ENCODE measurements at places on chromosomes 3 and 15.
A peak's percentile ranks its signal among the peaks of the same experiment; 100 is the strongest.

- DNase-seq, result no peak
These were observed 77.1 kb downstream of the SEMA6D start for GRCh38 chr15:47794252-47794914.

- DNase-seq, result peak; percentile 81
These were observed 3.9 kb upstream of the DNASE1L3 start for GRCh38 chr3:58214484-58215316.

GRCh38 chr3:177466074-177466473 is 268.8 kb upstream of the TBL1XR1 start:
- no peak for DNase-seq

- no peak for DNase-seq
These were observed 299 bp downstream of the TYRO3 start for GRCh38 chr15:41559239-41559782.

DNA sequence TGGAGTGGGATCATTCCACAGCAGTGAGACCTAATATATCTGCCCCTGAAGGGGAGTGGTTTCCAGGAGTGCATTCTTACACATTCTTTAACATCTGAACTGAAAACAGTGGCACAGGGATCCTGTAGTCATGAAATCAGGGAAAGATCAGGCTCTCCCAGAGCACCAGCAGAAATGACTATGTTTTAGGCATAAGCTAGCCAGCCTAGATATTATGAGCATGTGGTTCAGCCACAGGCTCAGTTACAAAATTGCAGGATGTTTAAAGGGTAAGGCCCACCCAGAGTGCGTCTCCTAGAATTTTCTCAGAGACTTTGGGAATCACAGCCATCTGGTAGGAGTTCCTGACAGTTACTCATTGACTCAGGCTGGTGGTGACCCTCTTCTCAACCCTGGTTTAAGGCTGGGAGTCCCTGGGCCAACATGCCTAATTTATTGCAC is 20.9 kb downstream of the FSTL1 start:
- no peak for DNase-seq

GRCh38 chr3:102148598-102149337 is 286.0 kb upstream of the ZPLD1 start:
- DNase-seq, result no peak

DNA sequence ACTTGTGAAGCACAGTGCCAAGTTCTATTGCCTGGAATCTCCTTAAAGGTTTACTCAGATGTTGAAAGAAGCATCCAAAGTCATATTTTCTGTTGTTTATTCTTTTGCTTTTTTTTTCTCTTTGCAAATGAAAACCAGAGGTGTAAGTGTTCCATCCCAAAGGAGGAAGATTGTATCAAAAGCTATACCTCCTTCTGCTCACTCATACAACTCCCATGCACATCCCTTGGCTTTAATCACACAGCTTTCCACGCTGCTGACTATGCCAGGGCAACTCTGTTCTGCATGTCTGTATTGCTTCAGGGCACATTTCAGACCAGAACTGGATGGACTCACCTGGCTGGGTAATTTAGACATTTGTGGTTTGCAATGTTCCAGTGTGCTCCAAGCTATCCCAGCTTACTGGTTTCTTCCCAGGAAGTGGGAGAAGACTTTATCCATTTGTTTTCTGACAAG is 399.6 kb upstream of the TBL1XR1 start:
- DNase-seq, result no peak

GRCh38 chr3:19334120-19334519 is 185.8 kb downstream of the KCNH8 start:
- DNase-seq, result no peak

DNA sequence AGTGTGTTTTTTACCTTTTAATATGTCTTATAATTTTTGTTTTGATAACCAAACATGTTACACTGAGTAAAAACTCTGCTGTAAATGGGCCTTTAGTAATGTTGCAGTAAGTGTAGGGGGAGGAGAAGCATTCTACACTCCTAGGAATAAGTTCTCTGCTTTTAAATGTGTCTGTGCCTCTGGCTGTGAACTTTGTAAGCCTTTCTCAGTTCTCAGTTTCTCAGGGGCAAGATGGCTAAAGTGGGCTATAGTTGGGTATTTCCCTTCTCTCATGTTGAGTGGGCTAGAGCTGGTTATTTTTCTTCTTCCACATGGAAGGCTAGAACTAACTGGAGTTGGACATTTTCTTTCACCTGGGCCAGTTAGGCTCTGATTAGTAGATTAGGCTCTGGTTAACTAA is 75.3 kb upstream of the NUDT16 start:
- no peak for DNase-seq
